ENCODE measurements at places on chromosomes 7 and 10.
A peak's percentile ranks its signal among the peaks of the same experiment; 100 is the strongest.

GRCh38 chr10:60257767-60258428 lies 131.8 kb downstream of the ANK3 start:
- no peak for DNase-seq

DNA sequence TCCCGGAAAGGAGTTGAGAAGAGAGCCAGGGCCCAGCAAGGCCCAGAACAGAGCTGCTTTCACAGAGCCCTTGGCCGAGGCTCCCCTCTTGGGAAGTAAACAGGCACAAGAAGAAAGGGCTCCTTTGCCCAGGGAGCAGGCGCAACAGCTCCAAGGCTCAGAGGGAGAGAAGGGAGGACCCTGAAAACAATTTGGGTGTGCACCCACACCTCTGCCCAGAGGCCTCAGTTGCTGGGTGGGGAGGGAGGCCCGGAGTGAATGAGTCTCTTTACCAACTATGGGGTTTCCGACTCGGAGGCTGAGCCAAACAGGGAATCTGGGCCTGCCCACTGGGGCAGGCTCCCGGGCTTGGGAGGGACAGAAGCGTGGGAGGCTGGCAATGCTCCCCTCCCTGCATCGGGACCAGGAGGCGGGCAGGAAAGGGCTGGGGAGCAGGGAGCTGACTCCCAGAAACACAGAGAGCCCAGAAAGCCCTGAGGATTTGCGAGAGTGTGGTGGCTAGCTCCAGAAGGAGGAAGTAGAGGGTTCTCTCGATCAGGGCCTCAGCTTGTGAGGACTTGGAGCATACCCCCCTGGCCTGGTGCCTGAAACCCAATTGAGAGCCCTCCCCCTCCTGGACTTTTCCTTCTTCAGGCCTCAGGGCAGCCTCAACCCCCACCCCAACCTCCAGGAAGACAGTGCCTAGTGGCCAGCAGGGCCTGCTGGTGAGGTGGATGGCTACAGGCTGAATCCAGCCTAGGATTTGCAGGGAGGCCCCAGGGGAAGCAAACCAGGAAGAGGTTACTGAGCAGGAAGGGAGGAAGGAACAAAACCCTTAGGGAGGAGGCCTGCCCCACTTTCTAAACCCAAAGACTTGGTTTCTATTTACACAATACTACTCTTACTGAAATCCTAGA lies 6.2 kb downstream of the C10orf105 start:
- no peak for DNase-seq

GRCh38 chr7:121395494-121395960 lies 581 bp downstream of the FAM3C start:
- peak; percentile 17 for DNase-seq

DNA sequence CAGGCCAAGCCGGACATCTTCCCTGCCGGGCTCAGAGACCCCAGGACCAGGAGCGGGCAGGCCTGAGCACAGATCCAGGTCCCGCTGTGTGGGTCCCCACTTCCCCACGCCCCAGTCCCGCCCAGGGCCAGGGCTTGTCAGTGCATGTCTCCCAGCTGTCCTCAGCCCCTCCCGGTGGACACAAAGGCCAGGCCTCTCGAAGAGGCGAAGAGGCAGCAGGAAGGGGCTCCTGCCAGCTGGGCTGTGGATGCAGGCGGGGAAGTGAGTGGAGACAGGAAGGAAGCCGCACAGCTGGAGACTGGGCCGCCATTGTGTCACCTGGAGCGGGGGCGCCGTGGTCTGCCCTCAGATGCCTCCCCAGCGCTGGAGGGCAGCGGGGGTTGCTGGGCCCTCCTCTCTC lies 4.8 kb downstream of the GRIFIN start:
- DNase-seq = no peak

DNA sequence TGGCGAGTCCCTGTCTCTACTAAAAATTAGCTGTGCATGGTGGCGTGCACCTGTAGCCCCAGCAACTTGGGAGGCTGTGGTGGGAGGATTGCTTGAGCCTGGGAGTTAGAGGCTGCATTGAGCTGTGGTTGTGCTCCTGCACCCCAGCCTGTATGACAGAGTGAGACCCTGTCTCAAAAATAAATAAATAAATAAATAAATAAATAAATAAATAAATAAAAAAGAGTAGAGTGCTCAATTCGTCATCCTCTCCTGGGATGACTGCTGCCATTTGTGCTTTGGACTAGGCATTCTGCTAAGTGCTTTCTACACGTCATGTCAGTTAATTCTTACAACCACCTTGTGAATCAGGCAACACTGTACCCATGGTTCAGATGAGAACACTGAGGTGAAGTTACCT lies 130.6 kb downstream of the DOCK1 start:
- DNase-seq = no peak

DNA sequence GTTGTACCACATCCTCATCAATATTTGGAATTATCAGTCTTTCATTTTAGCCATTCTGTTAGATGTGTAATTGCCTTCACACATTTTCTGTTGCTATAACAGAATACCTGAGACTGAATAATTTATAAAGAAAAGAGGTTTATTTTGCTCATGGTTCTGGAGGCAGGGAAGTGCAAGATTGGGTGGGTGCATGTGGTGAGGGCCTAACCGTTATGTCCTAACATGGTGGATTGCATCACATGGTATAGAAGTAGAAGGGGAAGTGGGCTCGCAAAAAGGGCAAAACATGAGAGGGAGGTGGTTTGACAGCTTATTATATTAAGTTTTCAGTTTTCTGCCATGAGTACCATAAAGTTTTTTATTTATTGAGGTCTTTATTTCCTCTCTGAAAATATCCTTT lies 452.0 kb downstream of the ARL4A start:
- DNase-seq = no peak

DNA sequence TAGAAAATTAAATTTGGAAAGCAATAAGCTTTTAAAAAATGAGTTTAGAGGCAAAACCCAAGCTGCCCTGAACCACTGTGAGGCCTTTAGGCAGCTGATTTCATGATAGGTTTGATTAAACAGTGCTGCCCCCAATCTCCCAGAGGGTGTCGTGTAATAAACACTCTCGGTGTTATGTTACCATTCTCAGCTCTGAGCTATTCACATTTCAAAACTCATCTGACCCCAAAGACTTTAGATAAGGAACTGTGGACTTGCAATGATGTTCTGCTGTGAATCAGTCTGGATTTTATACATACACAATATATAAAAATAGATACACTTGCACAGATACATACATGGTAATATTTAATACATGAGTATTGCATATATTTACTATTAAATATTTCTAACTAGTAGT lies 120.4 kb downstream of the MALRD1 start:
- DNase-seq = peak; percentile 17

- no peak for DNase-seq
These were observed 134.8 kb downstream of the WDR37 start for GRCh38 chr10:1190791-1191490.

- no peak for DNase-seq
These were observed 28.8 kb downstream of the CALML3 start for GRCh38 chr10:5553400-5554170.

DNA sequence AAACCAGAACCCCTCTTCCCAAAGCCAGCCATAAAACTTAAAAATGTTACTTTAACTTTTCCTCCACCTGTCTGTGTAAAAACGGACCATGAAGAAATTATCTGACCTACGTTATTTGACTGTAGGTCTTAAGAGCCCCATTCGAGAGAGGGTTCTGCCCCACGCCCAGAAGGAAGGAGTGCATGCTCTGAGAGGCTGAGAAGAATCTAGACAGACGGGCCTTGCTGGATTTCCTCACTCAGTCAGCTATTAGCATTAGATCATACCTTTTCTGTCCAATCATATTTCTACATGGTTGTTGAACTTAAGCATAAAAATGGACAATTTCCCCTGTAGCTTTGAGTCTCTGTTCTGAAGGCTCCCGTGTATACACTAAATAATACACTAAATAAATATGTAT lies 38.1 kb upstream of the WDR11 start:
- DNase-seq = no peak

DNA sequence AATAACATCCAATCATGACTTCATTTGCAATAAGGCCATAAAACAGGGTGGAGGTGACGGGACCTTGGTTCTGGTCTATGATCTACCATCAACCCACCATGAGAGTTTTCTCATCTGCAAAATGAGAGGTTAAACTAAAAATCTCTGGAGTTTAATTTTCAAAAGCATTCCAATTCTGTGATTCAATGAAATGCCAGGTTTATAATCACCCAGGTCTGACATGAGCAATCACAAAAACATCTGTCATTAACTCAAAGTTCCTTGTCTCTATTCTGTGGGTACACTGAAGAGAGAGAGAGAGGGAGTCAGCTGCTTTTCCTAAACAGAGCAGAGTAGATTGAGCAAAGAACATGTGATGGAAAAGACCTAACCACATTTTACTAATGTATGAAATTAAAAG lies 75.4 kb downstream of the NUDCD3 start:
- no peak for DNase-seq

DNA sequence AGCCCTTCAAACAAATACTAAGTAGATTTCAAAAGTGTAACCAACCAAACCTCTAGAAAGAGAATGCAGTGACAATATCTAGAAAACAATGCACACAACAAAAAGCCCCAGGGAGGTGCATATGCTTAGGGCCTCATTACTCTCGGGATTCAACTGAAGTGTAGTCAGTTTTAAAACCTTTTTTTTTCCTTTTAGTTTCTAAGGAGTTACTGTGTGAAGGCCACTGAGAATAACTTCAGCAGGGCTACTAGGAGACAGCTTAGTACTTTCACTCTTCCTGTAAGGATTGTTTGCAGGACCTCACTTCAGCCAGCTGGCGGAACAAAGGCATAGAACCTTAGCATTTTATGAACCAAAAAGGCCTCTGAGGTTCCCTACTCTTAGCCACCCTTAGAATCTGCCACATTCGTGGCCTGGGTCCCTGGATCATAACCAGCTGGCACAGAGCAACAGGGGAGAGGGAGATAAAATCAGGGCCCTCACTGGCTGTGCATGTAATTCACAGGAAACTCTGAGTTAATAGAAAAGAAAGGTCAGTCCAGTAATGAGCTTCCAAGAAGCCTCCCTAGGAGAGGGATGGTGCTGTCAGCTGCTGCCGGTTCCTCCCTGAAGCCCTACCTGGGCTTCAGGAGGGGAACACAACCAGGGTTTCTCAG lies 3.6 kb downstream of the VOPP1 start:
- DNase-seq = no peak

- DNase-seq = no peak
These were observed 101.9 kb downstream of the EVX1 start for GRCh38 chr7:27344471-27344870.

DNA sequence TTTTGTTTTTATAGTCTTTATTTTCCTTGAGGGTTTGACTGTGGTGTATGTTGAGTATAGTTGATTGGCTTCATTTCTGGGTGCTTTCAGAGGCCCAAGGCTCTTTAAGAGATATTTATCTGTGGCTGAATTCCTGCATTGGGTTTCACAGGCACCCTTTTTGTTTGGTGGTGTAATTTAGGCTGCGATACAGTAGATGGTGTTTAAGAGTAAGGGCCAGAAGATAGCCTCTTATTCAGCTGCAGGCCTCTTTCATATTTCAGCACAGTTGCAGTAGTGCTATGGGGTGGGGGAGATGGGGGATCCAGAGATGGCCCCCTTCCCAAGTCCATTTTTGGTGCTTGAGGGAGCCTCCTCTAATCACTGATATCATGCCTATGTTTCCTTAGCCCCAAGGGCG lies 69.7 kb downstream of the MGAM2 start:
- no peak for DNase-seq

DNA sequence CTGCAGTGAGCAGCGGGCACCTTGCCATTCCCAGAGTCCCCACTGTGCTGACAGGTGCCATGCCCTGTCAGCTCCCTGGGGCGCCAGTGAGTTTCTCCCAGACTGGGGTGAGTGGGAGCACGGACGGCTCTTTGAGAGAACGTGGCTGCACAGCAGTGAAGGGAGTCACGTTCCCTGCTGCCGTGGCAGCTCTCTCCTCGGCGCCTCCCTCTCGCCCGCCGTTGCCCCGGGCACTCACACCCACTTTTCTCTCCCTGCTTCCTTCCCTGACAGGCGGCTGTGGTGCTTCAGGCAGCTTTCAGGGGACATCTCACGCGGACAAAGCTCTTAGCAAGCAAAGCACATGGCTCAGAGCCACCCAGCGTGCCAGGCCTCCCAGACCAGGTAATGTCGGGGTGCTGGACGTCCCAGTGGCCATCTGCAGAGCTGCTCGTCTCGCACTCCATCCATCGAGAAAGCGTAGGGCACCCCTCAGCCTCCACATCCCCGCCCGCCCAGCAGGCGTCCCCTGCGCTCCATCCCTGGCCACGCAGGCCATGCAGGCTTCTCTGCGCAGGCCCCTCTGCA lies 27.1 kb upstream of the TTYH3 start:
- DNase-seq = no peak

GRCh38 chr7:132443761-132444520 lies 132.3 kb downstream of the PLXNA4 start:
- no peak for DNase-seq
